ENCODE measurements at places on chromosomes 12 and 14. TPM values are rescaled to one million over a fixed set of nuclear protein-coding genes. Genes with fewer than 3 reads are reported as not detected.

GRCh38 chr14:99289394-99290189, 17.6 kb upstream of the BCL11B start:
- no peak overlapping the region for H3K4me3 ChIP-seq
- no peak overlapping the region for H3K27ac ChIP-seq
- H3K36me3 ChIP-seq = no peaks in the 10 kb centered on the region
- no peaks in the 10 kb centered on the region for H3K4me1 ChIP-seq
- no peak for DNase-seq
- H3K27me3 ChIP-seq = no peaks in the 10 kb centered on the region

GRCh38 chr14:24992624-24993360, 57.2 kb downstream of the STXBP6 start:
- no peak overlapping the region for H3K4me3 ChIP-seq
- no peaks in the 10 kb centered on the region for H3K27me3 ChIP-seq
- H3K4me1 ChIP-seq = no peaks in the 10 kb centered on the region
- no peak overlapping the region for H3K27ac ChIP-seq

GRCh38 chr12:3071107-3071506, 6.1 kb upstream of the TSPAN9 start:
- H3K4me3 ChIP-seq = no peak overlapping the region
- H3K36me3 ChIP-seq = no peaks in the 10 kb centered on the region
- H3K27me3 ChIP-seq = peaks cover 21% of the 10 kb centered on the region
- H3K27ac ChIP-seq = no peak overlapping the region

- H3K27ac ChIP-seq = no peak overlapping the region
- no peak for DNase-seq
- no peaks in the 10 kb centered on the region for H3K27me3 ChIP-seq
Observed at GRCh38 chr12:2453761-2454090, 341.0 kb upstream of the FKBP4 start.

GRCh38 chr12:78559416-78559815, 305.2 kb upstream of the SYT1 start:
- H3K4me1 ChIP-seq = no peaks in the 10 kb centered on the region
- no peaks in the 10 kb centered on the region for H3K36me3 ChIP-seq
- no peak overlapping the region for H3K27ac ChIP-seq
- no peak overlapping the region for H3K4me3 ChIP-seq
- H3K27me3 ChIP-seq = no peaks in the 10 kb centered on the region
- no peak for DNase-seq

- no peaks in the 10 kb centered on the region for H3K36me3 ChIP-seq
- no peak for DNase-seq
- no peaks in the 10 kb centered on the region for H3K27me3 ChIP-seq
- no peaks in the 10 kb centered on the region for H3K4me1 ChIP-seq
- no peak overlapping the region for H3K4me3 ChIP-seq
Observed at GRCh38 chr12:128069359-128069997, 197.5 kb upstream of the TMEM132C start.

DNA sequence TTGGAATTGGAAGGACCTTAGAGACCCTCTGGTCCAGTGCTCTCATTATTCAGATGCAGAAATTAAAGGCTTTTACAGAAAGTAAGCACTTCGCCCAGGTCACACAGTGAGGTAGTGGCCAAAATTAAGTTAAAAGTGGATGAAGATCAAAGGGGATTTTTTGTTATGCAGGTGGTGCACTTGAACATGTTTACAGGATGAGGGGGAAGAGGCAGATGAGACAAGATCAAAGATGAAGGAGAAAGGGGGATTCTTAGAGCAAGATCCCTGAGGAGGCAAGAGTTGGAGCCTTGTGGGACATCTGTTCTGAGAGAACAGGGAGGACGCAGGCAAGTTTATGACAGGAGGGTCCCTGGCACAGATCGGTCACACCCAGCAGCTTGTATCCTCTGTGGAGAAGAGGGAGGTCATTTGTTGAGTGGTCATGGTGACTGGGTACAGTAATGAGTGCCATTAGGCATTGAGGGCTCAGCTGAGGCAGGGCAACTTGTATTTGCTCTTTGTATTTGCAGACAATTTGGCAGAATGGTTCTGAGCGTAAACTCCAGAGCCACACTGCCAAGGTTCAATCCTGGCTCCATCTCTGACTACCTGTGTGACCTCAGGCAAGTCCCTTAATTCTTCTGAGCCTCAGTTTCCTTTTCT, 84.0 kb downstream of the BORCS5 start:
- peaks cover under 1% of the 10 kb centered on the region for H3K36me3 ChIP-seq
- DNase-seq = no peak
- H3K27ac ChIP-seq = peak overlapping the region; percentile 98

DNA sequence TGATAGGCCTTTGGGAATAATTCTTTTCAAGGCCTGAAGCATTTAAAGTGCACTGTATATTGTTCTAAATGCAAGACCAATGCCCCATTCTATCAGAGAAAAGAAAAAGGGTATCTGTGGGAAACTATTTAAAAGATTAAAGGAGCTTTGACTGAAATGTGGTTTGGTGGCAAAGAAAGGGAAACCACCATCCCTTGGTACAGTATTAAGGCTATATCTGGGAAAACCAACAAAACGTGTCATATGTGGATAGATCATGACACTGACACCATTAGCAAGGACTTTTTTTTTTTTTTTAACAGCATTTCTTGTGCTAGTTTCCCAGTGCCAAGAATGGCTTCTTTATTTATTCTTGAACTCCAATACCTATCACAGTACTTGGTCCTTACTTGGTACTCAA, 890.7 kb downstream of the DIO2 start:
- no peaks in the 10 kb centered on the region for H3K4me1 ChIP-seq
- H3K27me3 ChIP-seq = no peaks in the 10 kb centered on the region
- H3K27ac ChIP-seq = no peak overlapping the region

DNA sequence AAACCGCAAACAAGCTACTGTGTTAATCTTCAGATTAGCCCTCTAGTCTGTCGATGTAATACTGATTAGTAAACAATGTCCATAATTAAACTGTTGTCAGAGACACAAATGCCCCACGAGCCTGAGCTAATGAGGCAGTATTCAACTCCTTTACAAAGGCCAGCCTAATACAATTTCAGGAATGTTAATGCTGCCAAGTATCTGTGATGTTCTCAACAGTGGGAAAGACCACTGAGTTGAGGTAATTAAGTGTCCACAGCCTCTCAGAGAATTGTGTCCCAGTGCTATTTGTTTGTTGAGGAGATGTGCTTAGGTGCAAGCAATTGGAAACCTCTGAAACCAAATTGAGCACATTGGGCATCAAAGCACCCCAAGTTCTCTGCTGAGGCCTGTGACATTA, 139.4 kb upstream of the CDKN3 start:
- H3K4me3 ChIP-seq = no peak overlapping the region
- H3K36me3 ChIP-seq = no peaks in the 10 kb centered on the region
- H3K27me3 ChIP-seq = no peaks in the 10 kb centered on the region
- H3K4me1 ChIP-seq = no peaks in the 10 kb centered on the region

DNA sequence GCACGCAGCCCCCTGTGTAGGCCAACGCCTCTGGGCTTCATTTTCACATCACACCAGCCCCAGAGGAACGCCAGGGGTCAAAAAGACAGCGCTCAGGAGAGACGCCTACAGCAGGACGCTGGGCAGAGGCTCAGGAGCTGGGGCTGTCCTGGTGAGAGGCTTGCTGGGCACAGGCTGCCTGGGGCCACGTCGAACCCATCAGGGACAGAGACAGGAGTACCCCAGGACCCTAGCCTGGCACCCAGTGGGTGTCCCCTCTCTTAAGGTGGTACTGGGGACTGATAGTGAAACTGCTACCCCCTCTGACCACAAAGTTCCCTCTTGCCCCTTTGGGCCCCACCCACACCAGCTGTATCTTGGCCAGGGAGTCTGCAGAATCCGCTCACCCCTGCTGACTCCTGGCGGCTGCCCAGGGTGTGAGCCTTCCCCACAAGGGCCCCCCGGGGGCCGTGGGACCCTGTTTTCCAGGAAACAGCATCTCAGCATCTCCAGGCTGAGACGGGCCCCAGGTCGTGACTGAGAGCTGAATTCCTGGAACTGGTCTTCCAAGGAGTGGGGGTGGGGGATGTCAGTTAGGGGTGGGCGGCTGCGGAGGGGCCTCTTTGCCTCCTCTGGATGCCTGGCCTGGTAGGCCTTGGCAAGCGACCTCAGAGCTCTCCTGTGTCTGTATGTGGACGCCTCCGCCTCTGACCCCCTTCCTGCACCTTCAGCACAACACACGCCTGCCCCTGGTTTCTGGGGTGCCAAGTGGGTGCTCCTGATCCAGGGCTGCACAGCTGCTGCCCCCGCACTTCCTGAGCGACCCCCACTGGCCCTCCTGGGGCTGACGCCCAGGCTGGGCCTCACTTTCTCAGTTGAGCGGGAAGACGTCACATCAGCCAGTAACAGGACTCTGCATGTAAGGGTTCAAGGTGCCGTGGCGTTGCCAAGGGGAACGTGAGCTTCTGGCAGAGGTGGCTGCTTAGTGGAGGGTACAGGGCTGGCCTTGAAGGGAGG, 321.9 kb upstream of the RTL1 start:
- H3K27ac ChIP-seq = peak overlapping the region; percentile 51
- DNase-seq = no peak
- H3K4me3 ChIP-seq = no peak overlapping the region
- no peaks in the 10 kb centered on the region for H3K36me3 ChIP-seq

DNA sequence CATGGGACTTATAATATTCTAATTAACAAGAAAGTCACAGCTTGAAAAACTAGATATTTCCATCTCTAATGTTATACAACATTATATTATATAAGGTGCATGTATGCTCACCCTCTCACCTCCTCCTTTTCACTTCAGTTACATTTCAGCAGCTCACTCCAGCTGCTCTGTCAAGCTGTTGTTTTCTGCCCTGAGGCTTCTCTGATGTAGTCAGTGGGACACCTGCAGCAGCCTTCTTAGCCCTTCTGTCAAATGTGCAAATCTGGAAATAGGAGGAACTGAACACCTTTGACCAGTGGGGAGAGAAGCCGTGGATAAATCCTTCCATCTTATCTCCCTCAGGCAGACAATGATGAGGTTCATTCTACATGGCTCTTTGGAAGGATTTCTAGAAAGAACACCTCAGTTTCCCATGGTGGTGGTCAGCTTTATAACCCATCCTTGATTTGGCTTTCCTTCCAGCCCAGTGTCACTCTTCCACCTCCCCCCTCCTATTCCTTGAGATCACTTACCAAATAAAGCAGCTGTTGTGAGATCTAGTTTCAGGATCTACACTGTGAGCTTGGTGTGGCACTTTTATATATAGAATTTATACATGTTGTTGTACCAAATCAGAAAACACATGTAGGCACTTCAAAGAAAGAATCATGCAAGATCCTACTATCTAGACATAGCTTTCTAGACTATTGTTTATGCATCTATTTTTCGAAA, 79.6 kb upstream of the STK38L start:
- no peak for DNase-seq
- H3K36me3 ChIP-seq = no peaks in the 10 kb centered on the region
- no peaks in the 10 kb centered on the region for H3K27me3 ChIP-seq
- no peak overlapping the region for H3K27ac ChIP-seq
- peaks cover 4% of the 10 kb centered on the region for H3K4me1 ChIP-seq

DNA sequence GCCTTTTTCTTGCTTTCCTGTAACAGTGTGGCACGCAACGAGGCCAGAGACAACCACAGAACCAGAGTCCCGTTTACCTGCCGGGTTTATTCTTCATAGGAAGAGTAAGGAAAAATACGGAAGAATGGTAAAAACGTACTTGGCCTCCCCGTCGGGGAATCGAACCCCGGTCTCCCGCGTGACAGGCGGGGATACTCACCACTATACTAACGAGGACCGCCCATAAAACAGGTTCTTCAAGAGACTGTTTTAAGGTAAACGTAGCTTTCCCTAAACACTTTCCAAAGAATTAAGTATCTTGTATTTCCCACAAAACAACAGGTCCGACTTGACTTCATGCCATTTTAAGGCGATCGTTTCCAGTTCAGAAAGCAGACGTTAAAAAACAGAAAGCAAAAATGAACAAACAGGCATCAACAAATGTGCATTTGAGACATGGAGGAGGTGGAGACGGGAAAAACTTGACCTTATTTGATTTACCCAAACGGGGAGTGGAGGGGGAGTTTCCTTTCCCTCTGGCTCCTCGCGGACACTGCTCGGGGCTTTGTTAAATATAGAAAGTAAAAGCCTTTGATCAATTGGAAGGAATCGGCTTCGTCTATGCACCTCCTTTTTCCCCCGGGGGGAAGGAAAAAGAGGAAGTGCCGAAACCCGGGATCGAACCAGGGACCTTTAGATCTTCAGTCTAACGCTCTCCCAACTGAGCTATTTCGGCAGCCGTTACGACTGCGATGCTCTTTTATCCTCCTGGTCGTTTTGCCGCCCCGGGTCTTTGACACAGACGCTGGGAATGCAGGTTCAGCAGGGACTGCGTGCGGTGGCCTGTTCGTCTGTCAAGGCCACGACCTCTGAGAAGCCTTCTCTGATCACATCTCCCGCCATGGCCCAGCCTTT, 13.0 kb upstream of the UBC start:
- no peaks in the 10 kb centered on the region for H3K27me3 ChIP-seq
- H3K27ac ChIP-seq = peak overlapping the region; percentile 83
- peaks cover 10% of the 10 kb centered on the region for H3K4me1 ChIP-seq
- DNase-seq = peak; percentile 78
- H3K4me3 ChIP-seq = peak overlapping the region; percentile 49
- H3K36me3 ChIP-seq = no peaks in the 10 kb centered on the region

- H3K36me3 ChIP-seq = no peaks in the 10 kb centered on the region
- no peak within 1 kb of the TSS for H3K4me3 ChIP-seq
- peak within 1 kb of the TSS; percentile 79 for H3K27ac ChIP-seq
- peak; percentile 42 for DNase-seq
- no peaks in the 10 kb centered on the region for H3K27me3 ChIP-seq
Observed at GRCh38 chr12:8065991-8066594, at the start of gene C3AR1. C3AR1 (minus strand) TSS chr12:8066359; CDS start chr12:8060185, 6,174 bp downstream.

DNA sequence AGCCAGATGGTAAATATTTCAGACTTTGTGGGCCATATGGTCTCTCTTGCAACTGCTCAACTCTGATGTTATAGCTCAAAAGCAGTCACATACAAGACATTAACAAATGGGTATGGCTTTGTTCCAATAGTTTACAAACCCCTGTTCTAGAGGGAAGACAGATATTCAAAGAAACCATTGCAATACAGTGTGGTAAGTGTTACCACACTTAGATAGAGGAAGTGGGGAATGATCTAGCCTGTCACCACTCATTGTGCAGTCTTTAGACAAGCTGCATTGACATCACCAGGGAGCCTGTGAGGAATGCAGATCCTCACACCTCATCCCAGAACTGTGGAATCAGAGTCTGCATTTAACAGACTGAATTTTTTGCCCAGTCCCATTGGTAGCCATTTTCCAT, 80.0 kb upstream of the RGS6 start:
- no peak overlapping the region for H3K27ac ChIP-seq
- H3K4me3 ChIP-seq = no peak overlapping the region
- no peak for DNase-seq
- H3K27me3 ChIP-seq = no peaks in the 10 kb centered on the region
- no peaks in the 10 kb centered on the region for H3K4me1 ChIP-seq
- no peaks in the 10 kb centered on the region for H3K36me3 ChIP-seq

- peak overlapping the region; percentile 87 for H3K4me3 ChIP-seq
- H3K36me3 ChIP-seq = no peaks in the 10 kb centered on the region
- peaks cover 26% of the 10 kb centered on the region for H3K4me1 ChIP-seq
- DNase-seq = peak; percentile 75
Observed at GRCh38 chr14:90382491-90383125, 14.2 kb upstream of the CALM1 start.

HOXC6 gene
- total RNA-seq = 0.14 TPM

DLK1 gene
- 4.8 TPM for total RNA-seq

IL31 gene
- 0.05 TPM for total RNA-seq

PLCZ1 gene
- total RNA-seq = not detected
